ENCODE measurements at places on chromosomes 2 and 18.

DNA sequence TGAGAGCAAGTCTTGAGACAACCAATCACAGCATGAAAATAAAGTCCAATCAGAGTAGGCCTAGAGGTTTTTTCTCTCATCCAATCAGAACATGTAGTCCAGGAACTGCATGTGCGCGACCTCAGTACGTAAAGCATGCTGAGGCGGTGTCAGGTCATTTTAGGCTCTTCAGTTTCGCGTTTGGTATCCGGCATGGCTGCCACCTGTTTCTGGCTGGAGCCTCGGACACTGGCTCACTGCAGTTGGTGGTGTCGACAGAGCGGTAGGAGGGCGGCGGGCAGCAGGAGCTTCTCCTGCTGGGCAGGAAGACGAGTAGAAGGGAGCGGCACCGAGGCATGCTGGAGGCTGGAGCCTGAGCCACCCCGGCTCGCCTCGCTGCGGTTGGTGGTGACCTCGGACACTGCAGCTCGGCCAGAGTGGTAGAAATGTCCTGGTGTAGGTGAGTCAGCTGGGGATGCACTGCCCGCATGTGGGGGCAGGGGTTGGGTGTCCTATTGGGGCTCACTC, 15.8 kb downstream of the CCDC74A start:
- no peak for DNase-seq

DNA sequence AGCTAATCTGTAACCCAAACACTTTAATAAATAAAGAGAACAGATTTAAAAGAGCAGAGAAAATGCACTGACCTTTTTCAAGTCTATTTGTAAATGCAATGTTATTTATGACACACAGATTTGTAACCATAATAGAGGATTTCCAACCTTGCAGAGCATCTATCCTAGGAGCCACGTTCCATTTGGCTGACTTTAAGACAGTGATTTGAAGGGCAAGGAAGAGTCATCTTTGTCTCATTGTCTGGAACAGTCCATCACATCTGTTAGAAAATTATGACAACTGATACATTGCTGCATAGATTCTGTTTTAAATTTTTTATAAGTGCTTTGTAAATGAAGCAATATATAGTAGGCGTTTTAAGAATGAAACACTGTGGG, 90.8 kb upstream of the L3MBTL4 start:
- DNase-seq = no peak

DNA sequence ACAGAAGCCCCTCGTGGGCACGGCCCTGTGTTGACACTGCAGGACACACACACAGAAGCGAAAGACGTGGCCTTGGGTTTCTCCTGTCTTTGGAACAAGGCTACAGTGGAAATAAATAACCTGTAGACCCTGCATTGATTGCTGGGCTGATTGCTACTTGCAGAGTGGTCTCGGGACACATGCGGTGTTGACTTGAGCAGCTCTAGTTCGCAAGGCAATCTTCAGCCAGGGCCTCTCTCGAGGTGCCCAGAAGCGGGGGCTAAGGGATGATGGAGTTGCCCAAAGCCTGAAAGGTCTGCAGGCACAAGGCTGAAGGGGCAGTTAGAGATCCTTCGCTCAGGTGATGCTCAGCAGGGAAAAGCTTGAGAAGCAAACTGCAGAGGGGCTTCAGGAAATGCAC, 180.3 kb downstream of the SEPTIN10 start:
- DNase-seq = no peak

- DNase-seq = peak; percentile 8
Measured at GRCh38 chr2:48415836-48416515, 114.0 kb upstream of the STON1 start.

- DNase-seq = no peak
Measured at GRCh38 chr2:186064507-186064906, 325.9 kb downstream of the FSIP2 start.

DNA sequence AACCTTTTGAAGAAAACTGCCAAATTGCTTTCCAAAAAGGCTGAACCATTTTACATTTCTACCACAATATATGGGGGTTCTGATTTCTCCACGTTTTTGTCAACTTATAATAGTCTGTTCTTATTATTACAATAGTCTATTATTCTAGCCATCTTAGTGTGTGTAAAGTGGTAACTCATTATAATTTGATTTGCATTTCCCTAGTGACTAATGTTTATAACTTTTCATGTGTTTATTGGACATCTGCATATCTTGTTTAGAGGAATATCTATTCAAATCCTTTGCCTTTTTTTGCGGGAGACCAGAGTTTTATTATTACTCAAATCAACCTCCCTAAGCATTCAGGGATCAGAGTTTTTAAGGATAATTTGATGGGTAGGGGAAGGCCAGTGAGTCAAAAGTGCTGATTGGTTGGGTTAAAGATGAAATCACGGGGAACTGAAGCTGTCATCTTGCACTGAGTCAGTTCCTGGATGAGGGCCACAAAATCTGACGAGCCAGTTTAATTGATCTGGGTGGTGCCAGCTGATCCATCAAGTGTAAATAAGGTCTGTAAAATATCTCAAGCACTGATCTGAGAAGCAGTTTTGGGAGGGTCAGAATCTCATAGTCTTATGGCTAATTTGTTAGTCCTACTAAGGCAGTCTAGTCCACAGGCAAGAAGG, 303.4 kb upstream of the NCKAP5 start:
- no peak for DNase-seq

DNA sequence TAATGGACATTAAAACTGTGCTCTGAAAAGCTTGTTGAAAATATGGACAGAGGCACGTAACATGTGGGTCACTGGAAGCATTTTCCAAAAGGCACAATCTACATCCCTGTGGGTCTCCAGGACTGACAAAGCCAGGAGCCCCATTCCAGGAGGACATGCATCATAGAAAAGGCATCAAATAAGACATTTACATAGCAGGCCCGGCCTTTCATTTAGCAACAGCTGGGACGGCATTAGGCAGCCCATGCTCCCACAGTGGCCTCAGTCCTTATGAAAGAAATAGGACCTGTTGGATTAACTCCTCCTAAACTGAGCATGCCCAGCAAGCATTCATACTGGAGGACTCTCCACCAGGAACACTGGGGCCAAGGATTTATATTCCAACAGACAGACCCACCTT, 72.2 kb downstream of the TWIST2 start:
- no peak for DNase-seq

Data from cardiac fibroblast (primary cell).